ENCODE measurements at places on chromosomes 4 and X.

DNA sequence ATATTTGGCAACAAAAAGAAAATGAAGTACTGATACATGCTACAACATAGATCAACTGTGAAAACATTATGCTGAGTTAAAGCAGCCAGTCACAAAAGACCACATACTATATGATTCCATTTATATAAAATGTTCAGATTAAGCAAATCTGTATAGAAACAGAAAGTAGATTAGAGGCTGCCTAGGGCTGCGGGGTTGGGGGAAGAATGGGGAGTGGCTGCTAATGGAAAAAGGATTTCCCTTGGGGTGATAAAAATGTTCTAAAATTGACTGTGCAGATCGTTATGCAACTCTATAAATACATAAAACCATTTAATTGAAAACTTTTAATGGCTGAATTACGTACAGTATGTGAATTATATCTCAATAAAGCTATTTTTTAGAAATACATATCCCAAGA lies 46.8 kb downstream of the NEK1 start:
- DNase-seq = no peak

- no peak for DNase-seq
Observed at GRCh38 chr4:56321251-56321650, 66.0 kb downstream of the AASDH start.

DNA sequence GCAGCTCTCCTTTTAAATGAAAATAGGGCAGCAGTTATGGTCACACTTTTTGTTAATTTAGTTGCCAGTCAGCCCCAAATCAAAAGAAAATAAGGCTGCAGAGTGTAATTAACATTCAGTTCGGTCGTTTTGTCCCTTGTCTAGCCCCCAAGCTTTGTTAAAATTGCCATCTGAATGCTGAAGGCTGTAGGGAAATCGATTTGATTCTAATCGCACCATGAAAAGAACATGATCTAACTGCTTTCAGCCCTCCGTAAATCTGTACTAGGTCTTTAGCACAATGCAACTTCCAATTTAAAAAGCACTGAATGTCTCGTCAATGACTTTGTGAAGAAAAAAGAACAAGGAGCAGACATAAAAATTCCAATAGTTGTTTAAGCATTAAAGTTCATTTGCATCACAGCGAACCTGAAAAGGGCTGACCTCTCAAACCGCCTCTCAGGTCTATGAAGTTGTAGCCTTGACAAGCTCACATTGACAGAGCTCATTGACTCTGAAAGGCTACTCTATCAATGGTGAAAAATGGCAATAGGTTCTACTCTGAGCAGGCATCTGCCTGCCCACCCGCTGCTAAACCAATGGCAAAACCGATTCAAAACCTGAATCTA lies 48.9 kb downstream of the CHIC2 start:
- no peak for DNase-seq

- no peak for DNase-seq
Observed at GRCh38 chr4:121706595-121707021, 9.8 kb upstream of the ANXA5 start.

DNA sequence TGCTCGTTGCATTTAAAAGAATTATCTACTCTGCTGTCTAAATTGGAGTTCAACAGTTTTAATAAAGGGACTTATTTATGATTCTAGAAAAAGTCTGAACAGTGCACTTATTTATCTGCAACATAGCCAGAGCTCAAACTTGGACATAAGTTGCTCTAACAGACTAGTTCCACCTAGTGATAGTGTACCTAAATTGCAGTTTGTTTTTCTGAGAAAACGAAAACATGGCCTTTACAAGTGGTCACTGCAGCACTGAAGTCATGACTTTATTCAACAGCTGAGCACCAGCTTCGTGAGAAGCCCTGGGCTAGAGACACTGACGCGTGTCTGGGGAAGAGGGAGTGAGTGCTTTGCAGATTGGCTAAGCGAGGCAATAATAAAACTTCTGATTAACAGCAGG lies 77.3 kb upstream of the IGSF1 start:
- no peak for DNase-seq

DNA sequence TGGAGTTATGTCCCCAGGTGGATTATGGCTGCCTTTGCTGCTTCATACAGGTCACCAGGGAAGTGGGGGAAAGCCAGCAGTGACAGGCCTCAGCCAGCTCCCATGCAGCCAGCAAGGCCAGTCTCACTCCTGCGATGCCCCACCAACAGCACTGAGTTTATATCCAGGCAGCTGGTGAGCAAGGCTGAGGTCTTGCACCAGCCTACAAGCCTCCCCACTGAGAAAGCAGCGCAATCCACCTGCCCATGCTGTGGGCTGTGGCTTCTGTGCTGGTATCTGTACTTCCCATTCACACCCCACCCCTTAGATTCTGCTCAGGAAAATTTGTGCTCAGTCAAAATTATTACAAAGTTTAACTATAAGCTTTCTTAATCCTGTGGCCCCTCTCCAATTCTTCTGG lies 153.5 kb downstream of the HHIP start:
- no peak for DNase-seq

DNA sequence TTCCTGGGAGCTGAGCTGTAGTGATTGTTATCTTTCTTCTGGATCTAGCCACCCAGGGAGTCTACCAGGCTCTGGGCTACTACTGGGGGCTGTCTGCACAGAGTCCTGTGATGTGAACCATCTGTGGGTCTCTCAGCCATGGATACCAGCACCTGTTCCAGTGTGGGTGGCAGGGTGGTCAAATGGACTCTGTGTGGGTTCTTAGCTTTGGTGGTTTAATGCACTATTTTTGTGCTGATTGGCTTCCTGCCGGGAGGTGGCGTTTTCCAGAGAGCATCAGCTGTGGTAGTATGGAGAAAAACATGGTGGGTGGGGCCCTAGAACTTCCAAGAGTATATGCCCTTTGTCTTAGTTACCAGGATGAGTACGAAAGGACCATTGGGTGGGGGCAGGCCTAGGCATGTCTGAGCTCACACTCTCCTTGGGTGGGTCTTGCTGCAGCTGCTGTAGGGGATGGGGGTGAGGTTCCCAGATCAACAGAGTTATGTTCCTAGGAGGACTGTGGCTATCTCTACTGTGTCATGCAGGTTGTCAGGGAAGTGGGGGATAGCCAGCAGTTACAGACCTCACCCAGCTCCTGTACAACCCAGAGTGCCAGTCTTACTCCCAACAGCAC lies 264.8 kb upstream of the LDB2 start:
- DNase-seq = no peak

- DNase-seq = no peak
Observed at GRCh38 chr4:105147016-105147552, 408 bp downstream of the TET2 start.

GRCh38 chrX:147912093-147912801 lies 528 bp downstream of the FMR1 start:
- DNase-seq = no peak

GRCh38 chr4:156764846-156765245 lies 206.8 kb downstream of the PDGFC start:
- no peak for DNase-seq

DNA sequence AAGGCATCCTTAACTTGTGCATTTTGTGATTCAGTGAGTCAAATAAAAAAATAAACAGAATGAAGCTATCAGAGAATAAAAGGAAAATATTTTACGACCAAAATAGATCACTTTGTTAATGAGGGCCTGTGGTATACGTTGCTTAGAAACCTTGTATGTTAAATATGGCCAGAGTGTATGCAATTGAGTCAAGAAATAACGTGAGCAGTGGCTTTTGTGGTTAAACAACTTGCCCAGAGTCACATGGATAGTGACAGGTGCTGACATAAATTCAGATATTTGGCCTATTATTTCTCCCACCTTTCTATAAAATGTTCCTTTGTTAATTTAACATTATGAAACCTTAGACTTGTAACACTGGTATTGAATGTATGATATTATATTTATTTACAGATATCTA lies 393.4 kb downstream of the PABPC4L start:
- DNase-seq = no peak

GRCh38 chr4:189874591-189874990 lies 66.1 kb upstream of the FRG1 start:
- DNase-seq = no peak

GRCh38 chr4:118869808-118870342 lies 18.8 kb upstream of the SYNPO2 start:
- no peak for DNase-seq

- no peak for DNase-seq
Observed at GRCh38 chrX:69505772-69506616, 1.9 kb downstream of the NALF2 start.

DNA sequence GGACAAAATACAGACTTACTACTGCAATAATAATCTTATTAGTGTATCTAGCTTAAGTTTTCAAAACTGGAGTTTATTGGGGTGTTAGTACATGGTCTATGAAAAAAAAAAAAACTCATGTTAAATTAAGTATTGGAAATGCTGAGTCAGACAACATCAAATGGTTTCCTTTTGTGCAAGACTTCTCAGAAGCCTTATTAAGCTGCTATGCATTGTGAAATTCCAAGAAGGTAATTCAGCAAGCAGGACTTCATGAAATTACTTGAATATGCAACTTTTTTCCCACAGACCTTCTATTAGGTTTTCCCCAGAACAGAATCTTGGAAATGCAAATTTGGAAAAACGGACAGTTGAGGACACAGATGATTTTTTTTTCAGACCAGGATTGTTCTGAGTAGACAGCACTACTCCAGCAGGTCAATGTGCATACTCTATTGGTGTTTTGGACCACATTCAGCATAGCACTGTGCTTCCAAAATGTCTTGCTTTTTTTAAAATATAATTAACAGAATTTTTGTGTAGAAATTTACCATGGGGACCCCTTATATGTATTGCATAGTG lies 568.8 kb upstream of the TENM3 start:
- no peak for DNase-seq

GRCh38 chr4:170058826-170059225 lies 30.9 kb downstream of the AADAT start:
- no peak for DNase-seq

DNA sequence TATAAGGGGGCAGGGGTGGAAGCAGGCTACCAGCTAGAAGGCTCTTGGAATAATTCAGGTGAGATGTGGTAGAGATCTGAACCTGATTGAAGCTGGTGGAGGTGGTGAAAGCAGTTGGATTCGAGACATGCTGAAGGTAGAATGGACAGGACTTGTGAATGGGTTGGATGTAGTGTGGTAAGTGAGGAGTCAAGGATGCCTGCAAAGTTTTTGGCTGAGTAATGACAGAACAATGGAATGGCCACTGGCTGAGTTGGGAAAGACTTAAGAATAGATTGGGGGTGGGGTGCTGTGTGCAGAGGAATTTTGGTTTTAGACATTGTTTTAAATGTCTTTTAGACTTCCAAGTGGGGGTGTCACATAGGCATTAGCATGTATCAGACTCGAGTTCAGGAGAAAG lies 33.5 kb downstream of the HPF1 start:
- DNase-seq = no peak

DNA sequence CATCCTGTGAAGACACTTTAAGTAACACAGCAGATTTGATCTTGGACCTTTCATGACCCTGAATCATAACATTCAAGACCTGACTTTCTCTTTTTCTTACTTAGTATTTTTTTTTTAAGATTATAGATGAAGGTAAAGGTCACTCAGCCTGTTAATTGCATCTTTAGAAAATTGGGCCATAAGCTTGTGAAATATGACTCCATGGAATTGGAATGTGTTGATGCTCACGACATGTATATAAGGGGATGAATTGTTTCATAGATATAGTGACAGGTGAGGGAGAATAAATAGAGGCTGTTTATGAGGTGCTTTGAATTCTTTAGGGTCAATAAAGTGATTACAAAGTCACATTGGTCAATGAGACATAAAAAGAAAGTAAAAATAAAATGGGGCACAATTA lies 27.7 kb upstream of the HS3ST1 start:
- no peak for DNase-seq

GRCh38 chr4:52550186-52550585 lies 108.9 kb downstream of the USP46 start:
- no peak for DNase-seq

DNA sequence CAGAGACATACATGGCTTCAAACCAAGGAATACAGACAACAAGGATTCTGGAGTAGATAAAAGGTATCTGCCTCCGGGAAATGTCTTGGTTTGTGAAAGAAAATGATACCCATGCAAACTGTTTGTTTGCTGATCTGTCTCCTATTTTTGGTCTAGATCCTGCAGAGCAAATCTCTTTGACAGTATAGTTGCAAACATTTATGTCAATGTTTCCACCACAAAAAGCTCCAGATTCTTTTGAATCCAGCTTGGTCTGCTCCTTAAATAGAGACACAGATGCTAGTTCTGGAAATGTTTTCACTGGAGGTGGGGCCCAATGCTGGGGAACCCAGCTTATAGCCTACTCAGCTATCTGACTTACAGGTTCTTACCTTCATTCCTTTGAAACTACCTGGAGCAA lies 119.7 kb downstream of the ATG4A start:
- DNase-seq = no peak

GRCh38 chrX:1031521-1032430 lies 180.7 kb downstream of the CRLF2 start:
- DNase-seq = no peak

DNA sequence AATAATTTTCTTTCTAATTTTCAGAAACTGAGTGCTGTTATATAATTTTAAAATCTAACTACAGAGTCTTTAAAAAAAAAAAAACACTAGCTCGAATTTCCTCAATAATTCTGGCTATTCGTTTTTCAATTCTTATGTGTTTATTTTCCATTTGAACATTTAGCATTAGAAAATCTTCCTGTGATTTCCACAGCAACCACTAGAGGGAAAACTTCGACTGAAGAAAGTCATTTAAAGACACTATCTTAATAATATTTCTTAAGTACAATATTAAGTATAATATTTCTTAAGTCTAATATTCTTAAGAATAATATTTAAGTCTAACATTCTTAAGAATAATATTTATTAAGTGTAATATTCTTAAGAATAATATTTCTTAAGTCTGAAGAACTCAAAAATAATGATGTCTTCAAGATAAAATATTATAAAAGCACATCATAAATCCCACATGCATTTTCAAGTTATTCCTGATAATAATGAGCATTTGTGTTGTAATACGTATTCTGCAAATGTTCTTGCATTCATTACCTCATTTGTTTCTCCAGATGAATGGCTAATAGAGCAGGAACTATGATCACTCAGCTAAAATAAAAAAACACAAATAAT lies 118.4 kb upstream of the WDR17 start:
- DNase-seq = no peak

GRCh38 chr4:122827879-122828601 lies 1.4 kb downstream of the FGF2 start:
- peak; percentile 37 for DNase-seq

GRCh38 chrX:154307202-154307601 lies 11.6 kb downstream of the TKTL1 start:
- DNase-seq = no peak

DNA sequence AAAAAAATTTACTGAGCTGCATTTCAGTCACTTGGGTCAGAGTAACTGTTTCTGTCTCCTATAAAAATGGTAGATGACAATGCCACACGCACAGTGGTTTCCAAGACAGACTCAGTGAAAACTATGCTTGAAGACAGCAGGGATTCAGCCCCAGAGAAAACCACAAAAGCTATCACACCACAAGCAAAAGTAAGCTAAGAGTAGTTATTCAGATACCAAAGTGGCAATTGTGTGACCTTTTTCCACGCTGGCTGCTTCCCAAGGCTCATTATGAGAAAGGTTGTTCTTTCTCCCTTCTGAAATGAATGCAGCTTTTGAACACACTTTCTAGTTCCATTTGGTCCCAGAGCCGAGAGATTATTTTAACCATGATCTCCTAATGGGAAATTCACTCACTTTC lies 46.4 kb upstream of the GPM6B start:
- no peak for DNase-seq

- DNase-seq = peak; percentile 23
Observed at GRCh38 chrX:140762061-140762460, 52.5 kb downstream of the LINC00632 start.

- no peak for DNase-seq
Observed at GRCh38 chr4:8391972-8392371, 48.6 kb downstream of the ACOX3 start.
